ENCODE measurements at places on chromosomes 6 and 20. TPM values are rescaled to one million over a fixed set of nuclear protein-coding genes. Genes with fewer than 3 reads are reported as not detected.

- DNase-seq = no peak
These were observed 29.2 kb upstream of the SDCBP2 start for GRCh38 chr20:1357921-1358671.

DNA sequence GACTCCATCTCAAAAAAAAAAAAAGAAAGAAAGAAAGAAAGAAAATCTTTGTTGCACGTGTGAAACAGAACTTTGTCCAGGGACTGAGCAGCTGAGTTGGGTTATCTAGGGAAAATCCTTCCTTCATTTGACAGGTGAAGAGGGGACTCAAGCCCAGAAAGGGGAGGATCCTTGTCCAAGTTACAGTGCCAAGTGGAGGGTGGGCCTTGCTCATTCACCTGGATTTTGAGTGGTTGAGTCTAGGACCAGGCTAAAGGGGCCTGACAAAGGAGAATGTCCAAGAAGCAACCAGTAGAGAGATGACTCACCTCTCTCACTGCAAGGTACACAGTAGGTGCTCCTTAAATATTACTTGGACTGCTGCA is 2.7 kb downstream of the TGIF2 start:
- no peak for DNase-seq

DNA sequence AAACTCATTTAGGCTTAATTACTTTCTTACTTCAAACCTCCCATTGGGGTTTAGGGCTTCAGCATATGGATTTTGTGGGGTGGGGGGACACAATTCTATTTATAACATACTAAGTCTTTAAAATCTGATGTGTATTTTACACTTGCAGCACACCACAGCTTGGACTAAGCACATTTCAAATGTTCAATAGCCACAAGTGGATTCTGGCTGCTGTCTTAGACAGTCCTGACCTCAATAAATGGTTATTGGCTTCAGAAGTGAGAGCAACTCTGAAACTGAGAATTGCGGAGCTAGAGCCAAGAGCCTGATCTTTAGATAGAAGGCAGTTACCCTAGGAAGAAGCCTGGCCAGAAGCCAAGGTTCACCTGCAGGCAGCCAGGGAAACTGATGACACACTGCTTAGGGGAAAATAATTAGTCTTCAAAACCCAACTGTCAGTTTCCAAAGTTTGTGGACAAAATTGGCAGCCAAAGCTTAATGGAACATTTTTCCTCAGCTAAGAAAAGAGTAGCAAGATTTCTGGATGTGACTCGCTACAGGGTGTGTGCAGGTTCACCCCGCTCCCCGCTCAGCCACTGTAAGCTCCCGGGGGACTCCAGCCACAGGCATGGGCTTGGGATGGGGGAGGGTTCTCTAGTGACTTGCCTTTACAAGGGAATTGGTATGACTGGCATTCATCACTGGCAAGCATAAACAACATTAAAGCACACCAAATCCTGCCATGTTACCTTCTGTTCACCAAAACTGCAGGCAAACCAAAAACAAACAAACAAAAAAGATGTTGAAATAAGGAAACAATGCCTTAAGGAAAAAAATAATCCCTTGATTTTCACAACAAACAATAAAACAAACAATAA is 219.8 kb downstream of the TFAP2A start:
- no peak for DNase-seq

- no peak for DNase-seq
These were observed 75.3 kb downstream of the UTRN start for GRCh38 chr6:144360401-144360800.

- no peak for DNase-seq
These were observed 380.3 kb upstream of the JARID2 start for GRCh38 chr6:14865531-14866100.

- no peak for DNase-seq
These were observed 422.5 kb upstream of the OPRM1 start for GRCh38 chr6:153616506-153616905.

DNA sequence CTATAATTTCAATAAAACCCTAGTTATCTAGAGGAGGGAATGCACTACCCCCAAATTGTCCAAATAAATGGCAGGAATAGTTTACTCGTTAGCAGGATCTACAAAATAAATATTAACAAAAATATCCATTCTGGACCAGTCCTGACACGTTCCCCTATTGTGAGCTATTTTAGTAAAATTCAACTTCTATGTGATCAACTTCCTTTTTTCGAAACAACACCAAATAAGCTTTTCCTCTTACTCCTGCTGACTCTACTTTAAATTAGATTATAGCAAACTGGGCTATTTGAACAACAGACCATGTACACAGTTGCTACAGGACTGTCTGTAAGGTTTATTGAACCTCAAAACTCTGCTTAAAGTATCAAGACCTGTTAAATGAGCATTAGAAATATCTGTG is 154.3 kb downstream of the IPCEF1 start:
- DNase-seq = no peak

- no peak for DNase-seq
These were observed 47.6 kb downstream of the CHD6 start for GRCh38 chr20:41570557-41570956.

DNA sequence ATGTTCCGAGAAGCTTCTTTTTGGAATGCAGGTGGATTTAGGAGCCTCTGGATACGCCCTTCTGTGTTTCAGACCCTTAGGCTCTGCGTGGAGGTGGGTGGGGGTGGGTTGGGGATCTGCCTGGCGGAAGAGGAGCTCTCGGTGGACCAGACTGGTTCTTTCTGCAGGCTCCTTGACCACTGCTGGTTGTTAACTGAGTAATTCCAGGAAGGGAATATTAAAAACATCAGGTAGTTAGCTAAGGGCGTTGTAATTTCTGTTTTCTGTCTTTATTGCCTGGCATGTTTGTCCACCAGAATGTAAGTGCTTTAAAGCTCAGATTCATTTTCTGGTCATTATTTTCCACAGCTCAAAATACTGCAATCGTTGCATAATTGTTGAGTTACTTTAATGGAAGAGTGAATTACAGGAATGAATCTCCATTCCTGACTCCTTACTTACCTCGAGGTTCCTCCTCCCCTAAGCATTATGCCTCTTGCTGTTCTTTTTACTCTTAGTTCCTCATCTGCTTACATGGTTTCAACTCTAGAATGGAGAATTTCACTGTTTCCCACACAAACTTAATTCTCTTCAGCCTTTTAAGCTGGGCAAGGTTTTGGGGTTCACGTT is 5.9 kb downstream of the CDYL start:
- DNase-seq = no peak

- DNase-seq = peak; percentile 26
These were observed 97.8 kb downstream of the NOL4L start for GRCh38 chr20:32487381-32487780.

GRCh38 chr6:135219346-135219745 is 38.2 kb downstream of the MYB start:
- no peak for DNase-seq

GRCh38 chr20:44593751-44594150 is 11.4 kb downstream of the PKIG start:
- DNase-seq = no peak

DNA sequence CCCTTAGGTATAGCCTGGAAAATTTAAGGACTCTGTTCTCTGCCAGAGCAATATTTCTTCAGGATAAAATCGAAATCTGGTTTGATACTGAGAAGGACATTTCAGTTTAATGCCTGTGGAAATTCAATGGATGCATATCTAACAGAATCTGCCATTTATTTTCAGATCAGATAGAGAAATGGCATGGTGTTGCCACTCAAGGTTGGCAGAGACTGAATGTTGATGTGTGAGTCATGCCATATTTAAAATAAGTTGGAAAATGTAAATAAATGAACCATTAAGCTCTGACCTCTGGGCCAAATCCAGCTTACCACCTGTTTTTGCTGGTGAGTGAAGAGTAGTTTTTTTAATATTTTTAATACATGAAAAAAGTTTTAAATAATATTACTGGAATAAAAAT is 594.6 kb downstream of the DOK5 start:
- DNase-seq = no peak

- DNase-seq = no peak
These were observed 7.7 kb downstream of the MPC1 start for GRCh38 chr6:166375013-166375412.

DNA sequence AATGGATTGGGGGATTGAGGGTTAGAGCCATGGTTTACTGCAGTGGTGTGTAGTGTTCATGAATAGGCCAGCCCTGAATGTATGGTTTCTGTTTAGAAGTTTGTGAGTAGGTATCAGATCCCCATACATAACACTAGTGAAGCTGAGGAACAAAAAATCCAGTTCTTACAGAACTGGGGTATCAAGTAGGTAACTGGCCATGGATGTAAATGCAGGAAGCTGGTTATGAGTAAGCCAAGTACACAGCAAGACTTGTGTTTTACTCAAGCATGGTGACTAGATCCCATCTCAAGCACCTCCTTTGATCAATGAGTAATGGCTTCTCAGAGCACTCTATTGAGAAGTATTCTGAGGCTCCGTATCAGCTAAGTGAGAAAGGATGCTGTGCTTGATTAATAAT is 613.7 kb upstream of the FLRT3 start:
- DNase-seq = no peak

GRCh38 chr6:56374841-56375369 is 127.5 kb upstream of the COL21A1 start:
- DNase-seq = no peak

DNA sequence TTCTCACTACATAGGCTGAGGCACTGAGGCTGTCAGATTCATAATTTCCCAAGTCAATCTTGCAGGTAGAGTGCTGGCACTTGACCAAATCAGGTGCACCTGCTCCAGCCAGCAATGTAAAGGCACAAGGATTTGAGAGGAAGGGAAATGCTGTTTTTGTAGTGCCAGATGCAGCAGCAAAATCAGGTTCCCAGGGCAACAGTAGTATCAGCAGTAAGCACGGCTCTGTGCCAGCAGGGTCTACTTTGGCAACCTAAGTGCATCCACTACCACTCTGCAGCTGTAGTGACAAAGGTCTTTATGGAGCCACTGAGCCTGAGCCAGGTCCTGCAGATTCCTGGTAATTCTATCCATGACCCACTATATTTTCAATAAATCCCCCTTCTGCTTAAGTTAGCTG is 329.5 kb downstream of the TPBG start:
- DNase-seq = no peak

GRCh38 chr6:111306104-111306888 is 176.7 kb downstream of the REV3L start:
- no peak for DNase-seq

MROH8 gene
- 1.6 TPM for total RNA-seq

FKBP5 gene
- 58.8 TPM for total RNA-seq

RNF217 gene
- total RNA-seq = not detected

SHLD1 gene
- 9.1 TPM for total RNA-seq

SNAI1 gene
- total RNA-seq = 0.42 TPM

SLC22A3 gene
- not detected for total RNA-seq

BTNL2 gene
- total RNA-seq = not detected

C20orf144 gene
- 0.24 TPM for total RNA-seq

Data from CD8-positive, alpha-beta memory T cell (primary cell).